SJSA1 (cell line): ENCODE measurements at places on chromosomes 7 and 10.

DNA sequence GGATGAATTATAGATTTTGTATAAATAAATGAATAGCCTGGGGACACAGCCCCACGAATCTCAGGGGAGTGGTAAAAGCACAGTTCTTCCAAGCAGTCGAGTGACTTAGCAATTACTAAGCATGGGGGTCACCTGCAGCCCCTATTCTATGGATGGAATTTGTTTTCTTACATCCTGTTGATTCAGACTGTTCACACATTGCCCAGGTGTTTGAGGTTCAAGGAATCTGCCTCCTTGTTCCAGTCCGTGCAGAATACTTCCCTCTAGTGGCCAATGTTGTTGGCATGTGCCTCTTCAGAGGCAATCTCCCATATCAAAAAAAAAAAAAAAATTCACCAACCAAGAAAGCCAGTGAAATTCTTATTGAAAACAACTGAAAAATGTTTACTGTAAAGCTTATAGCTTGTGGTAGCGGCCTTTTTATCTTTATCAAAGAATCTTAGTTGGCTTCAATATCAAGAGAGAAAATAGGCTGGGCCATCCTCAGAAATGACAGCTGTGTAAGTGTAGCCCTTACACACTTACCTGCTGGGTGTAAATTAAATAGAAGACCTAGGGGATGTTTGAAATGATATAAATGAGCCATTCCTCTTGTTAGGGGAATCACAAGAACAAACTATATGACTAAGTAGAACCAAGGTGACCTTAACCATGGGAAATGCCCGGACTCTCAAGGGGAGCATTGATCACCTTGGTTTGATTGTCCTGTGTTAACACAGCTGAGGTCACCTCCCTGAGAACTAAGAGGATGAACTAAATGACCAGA is 7.8 kb downstream of the LIPM start:
- no peak for DNase-seq

DNA sequence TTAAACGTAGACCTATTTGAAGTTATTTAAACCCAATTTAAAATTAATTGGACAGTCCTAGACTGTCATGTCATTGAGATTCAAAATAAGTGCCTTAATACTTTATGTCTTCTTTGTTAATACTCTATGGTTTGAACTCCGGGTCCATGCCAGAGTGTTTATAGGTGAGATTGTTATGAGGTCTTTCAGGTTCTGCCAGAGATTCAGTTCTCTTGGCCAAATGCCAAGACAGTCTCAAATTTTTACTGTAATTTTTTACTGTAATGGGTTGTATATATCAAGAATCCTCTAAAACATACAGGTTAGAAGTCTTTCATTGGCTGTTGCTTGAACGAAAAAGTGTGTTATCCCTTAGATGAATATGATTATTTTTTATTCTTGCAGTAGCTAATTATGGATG is 3.9 kb downstream of the ADD3 start:
- no peak for DNase-seq

GRCh38 chr7:157097569-157097968 is 41.2 kb upstream of the UBE3C start:
- DNase-seq: no peak

DNA sequence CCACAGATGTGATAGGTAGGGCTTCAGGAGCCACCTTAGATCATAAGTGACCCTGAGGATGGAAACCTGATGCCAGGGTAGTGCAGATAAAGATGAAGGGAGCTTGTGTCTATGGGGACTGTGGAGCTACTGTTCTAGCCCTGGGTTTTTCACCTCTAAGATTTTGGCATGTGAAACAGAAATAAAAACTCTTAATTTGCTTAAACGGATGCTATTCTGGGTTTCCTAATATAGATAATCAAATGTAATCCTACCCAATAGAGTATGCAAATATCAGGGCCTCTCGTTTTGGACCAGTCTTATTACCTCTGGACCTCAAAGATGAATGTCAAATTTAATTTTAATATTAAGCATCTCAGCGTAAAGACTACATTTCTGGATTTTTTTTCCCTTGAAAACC is 49.3 kb downstream of the ABCB4 start:
- no peak for DNase-seq

DNA sequence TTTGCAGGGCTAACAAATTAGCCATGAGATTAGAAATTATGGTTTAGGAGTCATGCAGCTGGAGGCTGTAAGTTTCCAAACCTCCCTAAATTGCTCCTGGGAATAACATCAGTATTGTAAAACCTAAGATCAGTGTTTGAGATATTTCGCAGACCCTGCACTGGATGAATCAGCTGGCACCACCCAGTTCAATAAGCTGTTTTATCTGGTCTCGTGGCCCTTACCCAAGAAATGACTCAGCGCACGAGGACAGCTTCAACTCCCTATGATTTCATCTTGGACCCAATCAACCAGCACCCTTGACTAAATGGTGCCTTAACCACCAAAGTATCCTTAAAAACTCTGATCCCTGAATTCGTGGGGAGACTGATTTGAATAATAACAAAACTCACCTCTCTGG is 482.0 kb upstream of the PCDH15 start:
- DNase-seq: no peak

DNA sequence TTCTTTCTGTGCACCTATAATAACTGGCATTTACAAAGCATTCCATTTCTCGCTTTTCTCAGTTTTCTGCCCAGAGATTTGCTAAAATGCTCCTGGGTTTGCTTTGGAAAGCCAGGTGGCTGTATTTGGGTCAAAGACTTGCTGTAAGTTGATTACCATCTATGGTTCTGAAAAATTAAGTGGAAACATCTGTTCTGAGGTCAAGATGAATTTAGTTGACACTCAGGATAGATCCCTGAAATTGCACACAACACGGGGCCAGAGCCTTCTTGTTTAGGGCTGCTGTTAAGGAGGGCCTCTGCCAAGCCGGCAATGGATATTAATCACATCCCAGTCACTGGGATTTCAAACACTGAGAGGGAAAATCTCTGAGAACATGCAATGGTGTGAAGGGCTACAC is 111.6 kb upstream of the GLI3 start:
- DNase-seq: no peak

- DNase-seq: peak; percentile 63
These were observed 1.2 kb downstream of the CYREN start for GRCh38 chr7:135169141-135169963.

DNA sequence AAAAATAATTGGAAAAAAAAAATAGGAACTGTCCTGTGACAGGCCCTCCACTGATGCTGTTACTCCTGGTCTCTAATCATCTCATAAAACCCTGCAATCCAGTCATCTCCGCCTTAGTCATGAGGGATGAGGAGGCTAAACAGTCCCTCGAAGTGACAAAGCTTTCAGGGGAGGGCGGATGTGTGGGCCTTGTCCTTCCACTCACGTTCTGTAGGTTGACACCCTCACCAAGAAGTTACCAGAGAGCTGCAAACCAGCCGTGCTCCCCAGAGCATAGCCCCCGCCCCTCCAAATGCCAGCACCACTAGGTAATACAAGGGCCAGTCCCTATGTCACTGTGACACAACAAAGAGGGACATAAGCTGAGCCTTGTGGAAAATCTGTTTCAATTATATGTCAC is 11.9 kb downstream of the COBL start:
- DNase-seq: no peak

- peak; percentile 38 for DNase-seq
These were observed 4.9 kb downstream of the TMEM270 start for GRCh38 chr7:73865738-73866445.

GRCh38 chr7:75732764-75733630 is 5.7 kb downstream of the HIP1 start:
- peak; percentile 97 for DNase-seq

DNA sequence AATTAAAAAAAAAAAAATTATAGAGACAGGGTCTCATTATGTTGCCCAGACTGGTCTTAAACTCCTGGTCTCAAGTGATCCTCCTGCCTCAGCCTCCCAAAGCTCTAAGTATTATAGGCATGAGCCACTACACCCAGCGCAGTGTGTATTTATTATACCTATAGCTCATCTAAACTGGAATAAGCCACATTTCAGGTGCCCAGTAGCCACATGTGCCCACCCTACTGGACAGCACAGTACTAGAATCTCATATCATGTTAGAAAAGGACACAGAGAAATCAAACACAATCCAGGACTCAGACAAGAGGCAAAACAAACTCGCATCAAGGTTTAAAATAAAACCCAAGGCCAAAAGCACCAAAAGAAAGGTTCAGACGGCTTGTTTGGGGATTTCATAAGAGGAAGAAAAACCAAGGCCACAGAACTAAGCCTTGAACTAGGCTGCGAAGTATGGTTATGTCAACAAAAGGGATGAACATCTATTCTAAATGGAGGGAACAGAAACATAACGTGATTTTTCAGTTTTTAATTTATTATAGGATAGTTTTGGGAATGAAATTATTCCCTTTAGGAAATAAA is 32.3 kb downstream of the SLC16A9 start:
- DNase-seq: no peak

DNA sequence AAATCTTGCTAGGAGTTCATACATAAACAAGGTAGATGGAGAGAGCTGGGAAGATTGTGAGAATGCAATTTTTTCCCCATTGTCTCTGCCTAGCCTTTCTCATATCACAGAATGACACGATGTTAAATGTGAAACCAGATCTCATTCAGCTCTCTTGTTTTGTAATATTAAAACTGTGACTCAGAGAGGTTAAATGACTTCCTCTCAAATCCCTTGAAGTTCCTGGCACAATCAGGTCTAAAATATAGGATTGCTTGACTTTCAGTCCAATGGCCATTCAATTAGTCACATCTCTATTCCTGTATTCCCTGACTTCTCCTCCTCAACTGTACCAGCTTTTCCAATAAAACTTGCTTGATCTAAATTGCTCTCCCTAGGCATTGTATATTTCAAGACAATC is 3.1 kb downstream of the ANKRD22 start:
- no peak for DNase-seq

DNA sequence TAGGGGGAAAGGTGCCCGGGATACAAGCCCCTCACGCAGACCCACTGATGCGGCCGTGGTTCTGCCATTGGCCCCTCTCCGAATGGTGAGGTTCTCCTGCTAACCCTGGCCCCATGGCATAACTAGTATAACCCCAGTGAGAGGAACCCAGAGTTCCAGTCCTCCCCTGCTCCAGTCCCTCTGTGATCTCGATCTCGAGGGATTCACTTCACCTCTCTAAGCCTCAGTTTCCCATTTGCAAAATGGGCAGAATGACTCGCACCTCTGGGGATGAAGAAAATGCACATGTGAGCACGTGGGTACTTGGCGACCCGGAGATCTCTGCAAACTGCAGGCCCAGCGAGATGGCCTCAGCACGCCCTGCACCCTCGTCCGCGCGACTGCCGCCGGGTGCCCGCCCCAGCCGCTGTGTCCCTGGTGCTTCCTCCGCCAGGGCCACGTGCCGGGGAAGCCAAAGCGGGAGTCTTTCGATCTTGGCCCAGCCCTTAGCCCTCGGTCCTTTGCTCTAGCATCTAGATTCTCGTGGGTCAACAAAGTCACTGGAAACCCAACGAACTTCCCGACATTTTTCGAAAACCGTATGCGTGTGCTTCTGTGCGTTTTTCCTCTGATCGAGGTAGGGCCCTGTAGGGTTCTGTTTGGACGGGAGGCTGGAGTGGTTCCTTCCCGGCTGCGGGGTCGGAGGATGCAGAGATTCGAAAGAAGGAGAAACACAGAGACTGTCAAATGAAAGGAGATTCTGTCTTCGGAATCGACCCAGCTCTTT is 169.8 kb downstream of the UBE2H start:
- no peak for DNase-seq

DNA sequence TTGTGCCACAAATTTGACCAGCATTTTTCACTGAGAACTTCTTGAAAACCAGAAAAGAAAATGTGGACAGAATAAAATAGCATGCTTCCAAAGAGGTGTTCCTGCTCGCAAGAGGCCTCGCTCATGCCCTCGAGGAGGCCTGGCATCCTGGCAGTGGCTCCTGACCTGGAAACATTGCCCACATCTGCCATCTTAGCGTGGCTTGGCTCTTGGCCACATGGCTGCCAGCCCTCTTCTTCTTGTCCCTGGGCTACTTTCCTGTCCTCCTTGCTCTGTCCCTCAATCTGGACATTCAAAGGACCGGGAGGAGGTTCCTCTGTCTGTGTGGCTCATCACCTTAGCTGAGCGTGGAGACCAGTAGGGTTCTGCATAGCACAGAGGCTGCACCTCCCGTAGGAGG is 131.6 kb upstream of the TMEM72 start:
- DNase-seq: no peak

DNA sequence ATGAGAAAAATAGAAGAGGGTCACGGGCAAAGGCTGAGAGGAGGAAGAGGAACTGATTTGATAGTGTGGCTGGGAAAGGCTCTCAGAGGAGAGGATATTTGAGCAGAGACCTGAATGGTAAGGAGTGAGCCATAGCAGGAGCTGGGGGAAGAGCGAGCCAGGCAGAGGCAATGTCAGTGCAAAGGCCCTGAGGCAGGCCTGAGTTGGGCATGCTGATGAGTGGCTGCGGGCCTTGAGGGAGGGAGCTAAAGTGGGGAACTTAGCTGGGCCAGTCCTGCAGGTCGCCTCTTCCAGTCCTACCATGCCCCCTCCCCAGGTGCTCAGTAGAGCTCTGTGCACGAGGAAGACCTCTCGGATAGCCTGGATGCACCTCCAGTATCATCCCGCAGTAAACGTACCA is 55.4 kb upstream of the FGFR2 start:
- DNase-seq: no peak

- no peak for DNase-seq
These were observed 219.5 kb downstream of the CUX1 start for GRCh38 chr7:102036958-102037357.

DNA sequence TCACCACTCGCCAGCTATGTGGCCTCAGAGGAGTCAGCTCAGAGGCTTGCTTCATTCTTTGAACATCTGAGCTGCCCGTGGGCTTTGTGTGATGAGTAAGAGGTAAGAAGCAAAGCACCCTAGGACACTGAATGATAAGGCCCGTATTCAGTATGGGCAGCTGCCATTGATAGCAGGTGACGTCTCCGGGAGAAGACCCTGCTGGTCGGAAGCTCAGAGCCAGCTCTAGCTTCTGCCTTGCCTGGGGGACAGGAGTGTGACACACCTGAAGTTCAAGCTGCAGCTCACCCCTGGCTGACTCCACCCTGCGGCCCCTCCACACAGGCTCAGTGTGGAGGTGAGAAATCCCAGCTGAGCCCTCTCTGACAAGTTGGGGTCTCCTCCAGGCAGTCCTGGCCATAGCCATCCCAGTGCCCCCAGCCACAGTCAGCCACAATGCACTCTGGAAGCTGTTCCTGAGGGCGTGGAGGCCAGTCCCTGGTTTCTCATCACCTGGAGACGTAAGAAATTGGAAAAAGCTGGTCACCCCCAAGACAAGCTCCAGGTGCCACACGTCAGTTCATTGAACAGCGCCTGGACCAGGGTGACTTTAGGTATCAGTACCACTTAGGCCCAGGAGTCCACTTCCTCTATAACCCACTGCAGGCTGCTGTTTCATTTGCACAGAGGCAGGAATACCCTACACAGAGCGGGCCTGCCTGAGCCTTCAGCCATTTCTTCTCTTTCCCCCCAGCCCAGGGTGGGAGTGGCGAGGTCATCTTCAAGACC is 164.9 kb upstream of the RHEB start:
- no peak for DNase-seq

GRCh38 chr7:139730746-139731612 is 46.8 kb downstream of the HIPK2 start:
- no peak for DNase-seq

GRCh38 chr7:55973747-55974250 is 9.4 kb downstream of the NIPSNAP2 start:
- DNase-seq: no peak
